Breast epithelium (tissue), 4 donors: ENCODE measurements at places on chromosomes 5 and 9.
A peak's percentile ranks its signal among the peaks of the same experiment; 100 is the strongest.

DNA sequence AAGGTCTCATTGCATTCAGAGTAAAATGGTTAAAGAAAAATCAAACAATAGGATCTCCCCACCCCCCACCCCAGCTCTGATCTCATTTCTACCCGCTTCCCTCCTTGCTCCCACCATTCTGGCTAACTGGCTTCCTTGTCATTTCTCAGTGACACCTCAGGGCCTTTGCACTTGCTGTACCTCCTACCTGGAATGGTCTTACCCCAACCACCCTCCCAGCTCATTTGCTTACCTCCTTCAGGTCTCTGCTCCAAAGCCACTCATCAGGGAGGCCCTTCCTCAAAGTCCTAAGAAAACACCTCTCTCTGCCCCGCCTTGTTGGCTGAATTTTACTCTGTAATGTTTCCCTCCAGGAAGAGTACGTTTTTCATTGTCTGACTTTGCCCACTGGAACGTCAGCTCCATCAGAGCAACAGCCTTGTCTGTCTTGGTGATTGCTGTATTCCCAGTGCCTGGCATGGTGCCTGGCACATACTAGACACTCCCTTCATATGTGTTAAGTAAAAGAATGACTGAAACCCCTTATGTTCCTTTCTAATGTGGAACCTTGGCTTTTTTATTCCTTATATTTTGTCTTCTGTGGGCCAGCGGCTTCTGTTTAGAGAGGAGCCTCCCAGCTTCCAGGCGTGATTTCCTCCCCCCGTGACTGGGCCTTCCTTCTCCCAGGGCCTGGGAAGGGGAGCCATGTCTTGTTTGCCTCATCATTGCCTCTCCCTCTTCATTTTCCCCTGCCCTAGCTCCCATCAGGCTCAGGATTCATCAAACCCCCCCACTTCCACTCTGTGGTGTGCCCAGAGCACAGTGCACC, 26.9 kb downstream of the NEURL1B start:
- no peak for DNase-seq

- no peak for DNase-seq
Measured at GRCh38 chr5:56625541-56625940, 189.8 kb upstream of the MAP3K1 start.

DNA sequence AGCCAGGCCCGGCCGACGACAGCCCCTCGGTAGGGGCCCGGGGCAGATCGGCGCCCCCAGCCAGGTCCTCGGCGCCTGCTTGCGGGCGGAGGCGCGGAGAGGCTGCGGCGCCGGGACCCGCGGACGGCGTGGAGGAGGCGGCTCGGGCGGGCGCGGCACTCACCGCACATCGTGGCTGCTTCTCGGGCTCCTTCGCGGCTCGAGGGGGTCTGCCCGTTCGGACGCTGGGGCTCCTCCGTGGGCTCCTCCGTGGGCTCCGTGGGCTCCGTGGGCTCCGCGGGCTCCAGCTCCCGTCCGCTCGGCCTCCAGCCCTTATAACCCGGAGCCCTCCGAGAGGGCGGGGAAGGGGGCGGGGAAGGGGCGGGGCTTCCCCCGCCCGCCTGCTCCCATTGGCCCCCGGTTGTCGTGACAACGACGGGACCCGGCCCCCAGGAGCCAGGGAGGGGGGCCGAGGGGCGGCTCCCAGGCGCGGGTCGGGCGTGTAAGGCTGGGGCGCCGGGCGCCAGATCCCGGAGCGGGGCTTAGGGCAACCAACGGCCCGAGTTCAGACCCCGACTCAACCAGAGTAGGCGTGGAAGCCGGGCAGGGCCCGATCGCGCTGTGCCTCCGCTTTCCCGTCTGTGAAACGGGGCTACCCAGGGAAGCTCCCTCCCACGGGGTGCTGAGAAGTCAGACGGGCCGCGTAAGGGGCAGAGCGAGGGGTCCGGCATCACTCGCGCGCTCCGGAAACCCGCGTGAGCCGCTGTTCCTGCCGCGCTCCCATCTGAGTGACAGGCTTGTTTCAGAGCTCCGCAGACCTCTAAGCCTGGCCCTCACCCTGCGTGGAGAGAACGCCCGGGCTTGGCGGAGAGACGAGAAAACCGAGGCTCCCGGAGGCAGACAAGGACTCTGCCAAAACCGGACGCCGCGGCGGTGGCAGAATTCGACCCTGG, at the start of gene GFPT2:
GFPT2 (minus strand) TSS at position 289 of the 932 bp plus-strand sequence; CDS start at position 170, 119 bp downstream.
- DNase-seq, result peak; percentile 71

DNA sequence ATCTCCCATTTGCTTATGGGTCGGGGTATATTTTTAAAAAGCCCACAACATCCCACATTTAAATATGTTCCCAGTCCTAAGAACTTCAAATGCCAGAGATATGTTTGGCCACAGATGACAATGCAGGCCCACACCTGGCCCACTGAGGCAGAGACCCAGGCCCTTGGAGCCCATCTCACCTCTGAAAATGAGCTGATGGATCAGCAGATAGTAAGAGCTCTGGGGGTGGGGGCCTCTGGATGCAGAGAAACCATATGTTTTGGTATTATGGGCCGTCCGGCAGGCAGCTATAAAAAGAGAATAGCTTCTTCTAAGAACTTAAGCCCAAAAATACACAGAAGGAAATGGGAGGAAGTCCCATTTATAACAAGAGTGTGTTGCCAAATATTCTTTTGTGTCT, 256.0 kb downstream of the GRIA1 start:
- DNase-seq, result no peak

GRCh38 chr5:133459474-133460160, 152.7 kb downstream of the FSTL4 start:
- no peak for DNase-seq
